ENCODE measurements at places on chromosomes 2 and 18. TPM values are rescaled to one million over a fixed set of nuclear protein-coding genes. Genes with fewer than 3 reads are reported as not detected.

HDLBP gene
- 839 TPM for total RNA-seq

RNU2-63P gene
- total RNA-seq: 4.7 TPM

ALPI gene
- not detected for total RNA-seq

IL36RN gene
- total RNA-seq: not detected

DNA sequence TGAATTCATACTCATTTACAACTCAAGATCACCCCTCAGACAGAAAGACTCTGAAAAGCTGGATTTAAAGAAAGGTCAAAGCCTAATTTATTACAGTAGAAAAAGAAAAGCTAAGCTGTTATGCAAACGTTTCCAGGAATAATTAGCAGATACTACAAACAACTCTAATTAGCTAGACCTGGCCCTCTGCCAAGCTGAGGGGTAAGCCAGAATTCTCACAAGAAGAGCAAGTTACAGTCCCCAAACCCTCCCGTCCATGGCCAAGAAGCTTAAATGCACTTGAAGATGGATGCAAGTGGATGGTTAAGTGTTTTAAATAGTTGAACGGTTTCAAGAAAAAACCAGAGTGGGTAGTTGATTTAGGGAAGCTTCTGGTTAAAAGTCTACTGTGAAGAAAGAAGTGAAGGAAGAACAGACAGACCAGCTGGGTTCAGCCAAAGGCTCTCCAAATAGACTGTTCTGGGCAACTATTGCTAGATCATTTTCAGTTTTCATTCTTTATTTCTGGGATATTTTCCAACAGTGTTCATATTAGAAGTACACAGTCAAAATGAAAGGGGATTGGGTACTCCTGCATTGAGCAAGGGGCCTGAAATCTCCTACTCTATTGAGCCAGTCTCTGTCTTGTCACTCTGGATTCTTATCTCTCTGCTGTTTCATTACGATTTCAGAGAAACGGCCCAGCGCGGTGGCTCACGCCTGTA is 4.8 kb downstream of the LMAN2L start:
- H3K36me3 ChIP-seq: peaks cover 27% of the 10 kb centered on the region
- H3K4me3 ChIP-seq: no peak overlapping the region
- H3K4me1 ChIP-seq: peaks cover 23% of the 10 kb centered on the region
- DNase-seq: no peak

DNA sequence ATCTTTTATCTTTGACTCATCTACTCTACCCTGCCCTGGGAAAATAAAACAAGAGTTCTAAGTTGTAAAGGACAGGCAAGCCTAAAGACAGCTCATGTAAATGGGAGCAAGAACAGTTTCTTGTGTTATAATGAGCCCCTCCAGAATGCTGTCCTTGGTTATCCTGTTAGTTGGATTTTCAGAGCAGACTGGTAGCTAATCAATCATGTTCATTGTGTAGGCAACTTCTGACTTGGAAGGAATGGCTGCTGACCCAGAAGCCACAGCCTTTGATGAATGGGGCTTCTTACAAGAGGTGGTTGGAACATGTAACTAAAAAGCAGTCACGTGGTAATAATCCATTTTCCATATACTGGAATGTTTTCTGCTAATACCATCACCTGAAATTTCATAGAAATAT is 254.2 kb downstream of the AGPS start:
- H3K36me3 ChIP-seq: no peaks in the 10 kb centered on the region
- no peak overlapping the region for H3K4me3 ChIP-seq
- peaks cover 15% of the 10 kb centered on the region for H3K27me3 ChIP-seq
- no peak for DNase-seq
- H3K4me1 ChIP-seq: no peaks in the 10 kb centered on the region

GRCh38 chr2:100246163-100247145 is 75.8 kb downstream of the LONRF2 start:
- no peaks in the 10 kb centered on the region for H3K27me3 ChIP-seq
- H3K36me3 ChIP-seq: no peaks in the 10 kb centered on the region
- H3K27ac ChIP-seq: no peak overlapping the region
- DNase-seq: no peak

GRCh38 chr2:68368654-68369336 is 3.7 kb downstream of the PLEK start:
- H3K4me3 ChIP-seq: no peak overlapping the region
- no peak overlapping the region for H3K27ac ChIP-seq
- no peaks in the 10 kb centered on the region for H3K36me3 ChIP-seq
- DNase-seq: no peak
- H3K27me3 ChIP-seq: peaks cover 6% of the 10 kb centered on the region

DNA sequence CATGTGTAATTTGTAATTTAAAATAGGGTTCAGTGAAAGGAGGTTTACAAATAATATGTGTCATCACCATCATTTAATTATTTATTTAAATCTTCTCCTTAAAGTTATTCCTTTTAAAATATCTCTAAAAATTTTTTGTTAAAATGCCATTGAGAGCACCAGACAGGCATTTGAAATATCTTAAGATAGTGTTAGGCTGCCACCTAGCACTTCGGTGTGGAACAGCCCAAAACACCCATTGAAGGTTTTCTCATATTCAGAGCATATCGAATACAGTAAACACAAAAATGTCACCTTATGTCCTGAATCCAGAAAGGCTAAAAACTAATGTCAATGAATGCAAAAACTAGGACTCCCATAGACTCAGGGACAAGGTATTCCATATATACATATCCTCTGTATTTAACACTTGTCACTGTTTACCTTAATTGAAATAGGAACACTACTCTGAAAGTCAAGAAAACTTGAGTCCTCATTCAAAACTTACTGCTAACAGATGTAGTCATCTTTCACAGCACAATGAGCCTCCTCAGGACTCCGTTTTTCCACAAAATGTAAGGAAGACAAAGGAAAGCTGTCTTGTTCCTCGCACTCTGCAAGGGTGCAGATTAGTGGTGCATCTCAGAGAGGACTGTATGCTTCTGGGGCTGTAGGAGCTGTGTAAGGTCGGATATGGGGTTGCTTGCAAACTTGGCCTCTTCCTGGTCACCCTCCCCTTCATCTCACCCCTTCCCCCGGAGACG is 329.5 kb downstream of the PAX3 start:
- H3K4me1 ChIP-seq: no peaks in the 10 kb centered on the region
- DNase-seq: no peak
- H3K36me3 ChIP-seq: no peaks in the 10 kb centered on the region
- H3K27me3 ChIP-seq: peaks cover 36% of the 10 kb centered on the region
- no peak overlapping the region for H3K27ac ChIP-seq

GRCh38 chr2:238321467-238321866 is 1.1 kb downstream of the TRAF3IP1 start:
- peaks cover 13% of the 10 kb centered on the region for H3K36me3 ChIP-seq
- peaks cover 17% of the 10 kb centered on the region for H3K4me1 ChIP-seq
- DNase-seq: no peak
- H3K4me3 ChIP-seq: peak overlapping the region; percentile 76
- peaks cover 6% of the 10 kb centered on the region for H3K27me3 ChIP-seq

DNA sequence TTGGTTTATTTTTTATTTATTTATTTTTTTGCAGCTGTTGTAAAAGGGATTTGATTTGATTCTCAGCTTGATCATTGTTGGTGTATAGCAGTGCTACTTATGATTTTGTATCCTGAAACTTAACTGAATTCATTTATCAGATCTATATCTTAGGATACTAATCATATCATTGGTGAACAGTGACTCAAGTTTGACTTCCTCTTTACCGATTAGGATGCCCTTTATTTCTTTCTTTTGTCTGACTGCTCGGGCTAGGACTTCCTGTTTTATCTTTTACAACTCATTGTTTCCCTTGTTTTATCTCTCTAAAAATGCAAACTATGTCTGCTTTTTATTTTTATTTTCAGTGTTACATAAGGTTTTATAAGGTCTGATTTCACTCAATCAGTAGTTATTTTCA is 23.6 kb downstream of the SP100 start:
- H3K4me3 ChIP-seq: peak overlapping the region; percentile 26
- peaks cover 65% of the 10 kb centered on the region for H3K4me1 ChIP-seq
- peaks cover 40% of the 10 kb centered on the region for H3K36me3 ChIP-seq
- peak overlapping the region; percentile 86 for H3K27ac ChIP-seq
- no peaks in the 10 kb centered on the region for H3K27me3 ChIP-seq

DNA sequence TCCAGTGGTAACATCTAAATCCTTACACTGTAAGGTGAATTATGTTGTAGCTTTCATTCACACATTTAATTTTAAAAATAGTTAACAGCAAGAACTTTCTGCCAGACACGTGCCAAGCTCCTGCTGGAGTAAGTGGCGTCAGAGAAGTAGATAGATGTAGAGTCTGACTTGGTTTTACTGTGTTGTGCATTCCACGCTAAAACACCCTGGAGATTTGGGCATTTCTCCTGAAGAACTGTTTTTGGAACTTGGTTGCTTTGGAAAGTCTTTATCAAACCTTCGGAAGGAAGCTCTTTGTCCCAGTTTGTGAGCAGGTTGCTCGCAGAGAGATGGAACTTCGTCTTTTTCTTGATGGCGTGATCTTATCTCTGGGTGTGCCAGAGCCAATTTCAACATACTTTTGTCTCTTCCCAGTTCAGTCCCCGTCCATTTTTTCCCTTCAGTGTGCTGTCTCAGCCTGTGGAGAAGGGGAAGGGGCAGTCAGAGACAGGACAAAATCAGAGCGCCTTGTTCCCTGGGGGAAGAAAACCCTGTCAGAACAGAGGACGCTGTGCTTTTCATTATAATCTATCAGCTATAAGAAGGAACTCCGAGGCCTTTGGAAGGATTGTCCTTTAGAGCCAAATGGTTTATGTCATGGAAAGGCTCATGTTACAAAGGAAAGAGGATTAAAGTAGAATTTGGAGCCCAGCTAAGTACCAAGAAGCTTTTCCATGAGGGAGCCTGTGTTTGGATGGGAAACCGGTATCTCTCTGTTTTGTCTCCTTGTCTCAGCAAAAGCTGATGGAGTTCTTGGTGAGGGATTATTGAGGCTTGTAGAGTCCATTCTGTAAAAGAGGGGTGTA is 18.9 kb downstream of the GRHL1 start:
- no peak for DNase-seq
- H3K36me3 ChIP-seq: no peaks in the 10 kb centered on the region
- no peak overlapping the region for H3K4me3 ChIP-seq
- peaks cover 28% of the 10 kb centered on the region for H3K4me1 ChIP-seq
- peaks cover under 1% of the 10 kb centered on the region for H3K27me3 ChIP-seq

- H3K27ac ChIP-seq: no peak overlapping the region
- no peak for DNase-seq
- H3K27me3 ChIP-seq: peaks cover 3% of the 10 kb centered on the region
- H3K4me3 ChIP-seq: no peak overlapping the region
- peaks cover 29% of the 10 kb centered on the region for H3K4me1 ChIP-seq
Measured at GRCh38 chr2:62566847-62567246, 60.9 kb upstream of the TMEM17 start.

All from osteocyte (in vitro differentiated cells).